Stimulated activated CD8-positive, alpha-beta memory T cell treated with anti-CD3 and anti-CD28 coated beads, Interleukin-7, amount 100 ng/mL, for 1 hour (primary cell): ENCODE measurements at places on chromosomes 11 and 22.

GRCh38 chr11:17413414-17414316 is 25.2 kb upstream of the KCNJ11 start:
- DNase-seq = no peak

- DNase-seq = no peak
Observed at GRCh38 chr22:33572086-33572485, 348.2 kb downstream of the LARGE1 start.

- DNase-seq = no peak
Observed at GRCh38 chr11:104078245-104078644, 41.8 kb downstream of the DDI1 start.

GRCh38 chr11:17821648-17822400 is 87.2 kb downstream of the KCNC1 start:
- DNase-seq = no peak

DNA sequence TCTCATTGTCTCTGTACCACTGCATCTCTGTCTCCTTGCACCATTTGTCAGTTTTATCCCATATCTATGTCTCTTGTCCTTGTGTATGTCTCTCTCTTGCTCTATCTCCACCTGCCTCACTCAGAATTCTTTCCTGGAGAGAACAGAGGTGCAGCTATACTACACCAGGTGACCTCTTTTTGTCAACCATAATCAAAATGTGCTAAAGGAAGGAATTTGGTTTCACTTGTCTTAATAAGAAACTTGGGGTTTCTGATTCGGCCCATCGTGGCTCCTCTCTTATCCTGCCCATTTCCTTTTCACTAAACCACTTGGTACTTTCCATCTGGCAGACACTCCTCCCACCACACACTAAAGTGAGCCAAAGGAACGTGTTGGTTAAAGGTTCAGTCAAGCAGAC is 2.0 kb upstream of the C11orf42 start:
- no peak for DNase-seq

DNA sequence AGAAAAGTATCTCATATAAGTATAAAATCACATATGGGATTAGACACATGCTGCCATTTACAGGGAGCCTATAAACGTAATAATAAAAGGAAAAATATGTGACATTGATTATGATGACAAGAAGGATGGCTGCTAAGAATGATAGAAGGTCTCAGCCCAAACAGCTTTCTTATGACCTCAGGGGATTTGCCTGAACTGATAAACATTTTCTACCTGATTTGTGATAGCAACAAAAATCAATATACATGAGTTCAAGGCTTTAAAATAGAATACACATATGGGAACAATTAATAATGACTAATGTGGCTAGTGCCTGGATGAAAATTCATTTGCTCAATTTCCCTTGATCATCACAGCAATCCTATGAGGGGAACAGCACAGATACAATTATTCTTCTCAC is 636.8 kb upstream of the CCDC90B start:
- no peak for DNase-seq

GRCh38 chr11:80816966-80817365 is 1376.1 kb upstream of the TENM4 start:
- DNase-seq = no peak

DNA sequence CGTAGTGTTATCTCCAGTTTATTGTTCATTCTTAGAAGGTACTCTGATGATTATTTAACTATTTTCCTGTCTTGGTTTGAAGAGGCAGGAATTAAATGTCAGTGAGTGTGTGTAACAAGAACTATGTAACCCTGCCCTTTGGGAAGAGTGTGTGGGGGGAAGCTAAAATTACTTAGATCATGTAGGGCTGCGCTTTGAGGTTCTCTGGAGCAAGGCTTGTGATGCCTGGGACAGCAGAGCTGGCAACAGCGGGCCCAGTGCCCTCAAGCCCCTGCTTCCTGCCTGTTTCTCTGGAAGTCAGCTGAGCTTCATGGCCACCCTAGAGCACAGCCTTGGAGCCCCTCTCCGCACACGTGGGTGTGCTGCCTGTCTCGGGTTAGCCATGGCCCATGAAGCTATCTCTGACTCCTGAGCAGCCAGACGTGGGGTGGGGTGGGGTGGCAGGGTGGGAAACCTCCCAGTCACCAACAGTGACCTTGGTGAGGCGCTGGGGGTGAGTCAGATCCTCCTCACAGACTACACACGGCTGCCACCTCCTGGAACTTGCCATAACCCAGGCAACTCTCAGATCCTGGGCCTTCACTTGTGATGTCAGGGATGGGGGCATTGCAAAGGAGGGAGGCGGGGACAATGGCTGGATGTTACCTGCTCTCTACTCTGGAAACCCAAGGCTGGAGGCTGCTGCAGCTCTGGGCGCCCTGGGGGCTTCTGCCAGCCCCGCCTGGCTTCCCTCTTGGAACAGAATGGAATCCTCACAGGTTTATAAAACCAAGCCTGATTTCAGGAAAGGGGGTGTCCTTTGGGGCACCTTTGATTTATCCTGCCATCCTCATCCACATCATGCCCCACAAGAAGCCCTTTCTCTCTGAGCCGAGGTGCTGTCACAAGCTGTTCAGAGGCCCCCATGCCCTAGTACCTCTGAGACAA is 88.6 kb downstream of the SNX19 start:
- no peak for DNase-seq

GRCh38 chr11:66882561-66883015 is 25.7 kb downstream of the LRFN4 start:
- DNase-seq = no peak

GRCh38 chr22:35846804-35847203 is 129.1 kb downstream of the APOL5 start:
- no peak for DNase-seq

- no peak for DNase-seq
Observed at GRCh38 chr11:99739464-99740089, 718.8 kb downstream of the CNTN5 start.

- DNase-seq = no peak
Observed at GRCh38 chr11:83827940-83828554, 541.9 kb upstream of the CCDC90B start.

DNA sequence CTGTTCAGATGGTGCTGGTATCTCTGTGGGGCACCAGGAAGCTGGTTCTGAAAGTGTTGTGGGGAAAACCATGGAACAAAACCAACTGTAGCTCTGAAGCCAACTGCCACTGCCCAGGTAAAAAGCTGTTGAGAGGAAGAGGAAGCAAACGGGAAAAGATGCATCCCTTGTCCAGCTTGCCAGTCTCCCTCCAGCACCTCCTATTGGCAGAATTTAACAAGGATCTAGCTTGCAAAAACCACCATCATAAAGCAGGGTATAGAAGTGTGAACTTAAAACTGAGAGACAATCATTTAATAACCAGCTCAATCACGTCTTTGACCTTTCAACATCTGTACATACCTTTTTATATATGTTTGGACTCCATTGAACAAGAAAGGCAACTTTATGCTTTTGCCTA is 4.5 kb downstream of the PATE1 start:
- no peak for DNase-seq

- DNase-seq = no peak
Observed at GRCh38 chr11:99199341-99199740, 178.6 kb downstream of the CNTN5 start.

- no peak for DNase-seq
Observed at GRCh38 chr11:11245453-11245852, 107.6 kb downstream of the CSNK2A3 start.

DNA sequence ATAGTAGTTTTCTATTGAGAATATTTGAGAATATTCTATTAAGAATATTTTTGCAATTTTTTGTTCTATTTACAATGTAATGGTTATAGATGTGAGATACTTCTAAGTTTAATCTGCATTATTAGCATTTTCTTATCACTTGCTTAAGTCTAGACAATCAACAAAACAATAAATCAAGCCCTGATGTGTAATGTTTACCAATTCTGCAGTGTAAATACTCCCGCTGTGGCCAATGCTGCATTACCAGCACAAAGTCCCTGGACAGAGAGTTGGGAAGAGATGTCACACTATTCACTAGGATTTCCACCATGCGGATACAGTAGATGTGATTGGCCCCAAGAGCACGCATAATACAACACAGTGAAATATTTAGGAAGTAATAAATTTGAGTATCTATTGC is 47.6 kb upstream of the GCAT start:
- no peak for DNase-seq
